T-cell (primary cell): ENCODE measurements at places on chromosomes 16 and 17.

DNA sequence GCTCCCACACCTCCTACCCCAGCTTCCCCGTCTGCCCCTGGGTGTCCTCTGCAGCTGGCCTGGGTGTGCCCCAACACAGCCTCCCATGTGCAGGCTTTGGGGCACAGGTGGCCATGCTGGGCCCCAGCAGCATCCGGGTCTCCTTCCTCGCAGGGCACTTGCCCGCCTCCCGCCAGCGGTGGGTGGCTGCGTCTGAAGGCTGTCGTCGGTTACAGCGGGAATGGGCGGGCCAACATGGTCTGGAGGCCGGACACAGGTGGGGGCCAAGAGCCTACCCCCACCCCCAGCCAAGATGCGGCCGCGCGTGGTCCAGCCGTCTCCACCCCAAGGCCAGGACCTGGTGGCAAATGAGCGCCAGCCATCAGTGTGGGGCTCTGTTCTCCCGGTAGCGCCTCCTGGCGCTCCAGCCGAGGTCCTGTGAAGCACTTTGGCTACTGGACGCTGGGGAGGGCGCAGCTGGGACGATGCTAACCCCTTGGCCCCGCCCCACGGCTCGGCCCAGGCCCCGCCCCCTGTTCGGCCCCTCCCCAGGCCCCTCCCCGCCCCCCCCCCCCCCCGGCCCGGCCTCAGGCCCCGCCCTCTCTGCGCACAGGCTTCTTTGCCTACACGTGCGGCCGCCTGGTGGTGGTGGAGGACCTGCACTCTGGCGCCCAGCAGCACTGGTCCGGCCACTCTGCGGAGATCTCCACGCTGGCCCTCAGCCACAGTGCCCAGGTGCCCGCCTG is 7.3 kb upstream of the RHOT2 start:
- DNase-seq = peak; percentile 59

DNA sequence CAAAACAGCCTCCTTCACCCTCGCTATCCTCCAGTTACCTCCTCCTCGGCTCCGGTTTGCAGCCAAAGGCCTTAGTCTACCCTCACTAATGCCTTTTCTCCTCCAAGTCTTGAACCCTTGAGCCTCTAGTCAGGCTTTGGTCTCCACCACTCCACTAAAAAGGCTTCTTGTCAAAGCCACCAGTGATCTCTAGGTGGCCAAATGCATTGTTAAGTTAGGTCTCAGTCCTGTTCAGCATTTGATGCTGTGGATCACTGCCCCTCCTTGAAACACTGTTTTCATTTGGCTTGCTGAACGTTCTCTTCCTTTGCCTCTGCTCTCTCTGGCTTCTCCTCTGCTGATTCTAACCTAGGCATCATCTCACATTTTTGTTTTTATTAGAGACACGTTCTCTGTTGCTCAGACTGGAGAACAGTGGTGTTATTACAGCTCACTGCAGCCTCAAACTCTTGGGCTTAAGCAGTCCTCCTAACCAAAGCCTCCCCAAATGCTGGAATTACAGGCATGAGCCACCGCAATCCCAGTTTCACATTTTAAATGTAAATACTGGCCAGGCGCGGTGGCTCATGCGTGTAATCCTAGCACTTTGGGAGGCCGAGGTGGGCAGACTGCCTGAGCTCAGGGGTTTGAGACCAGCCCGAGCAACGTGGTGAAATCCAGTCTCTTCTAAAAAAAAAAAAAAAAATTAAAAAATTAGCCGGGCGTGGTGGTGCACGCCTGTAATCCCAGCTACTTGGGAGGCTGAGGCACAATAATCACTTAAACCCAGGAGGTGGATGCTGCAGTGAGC is 1.1 kb downstream of the SGF29 start:
- DNase-seq = no peak

DNA sequence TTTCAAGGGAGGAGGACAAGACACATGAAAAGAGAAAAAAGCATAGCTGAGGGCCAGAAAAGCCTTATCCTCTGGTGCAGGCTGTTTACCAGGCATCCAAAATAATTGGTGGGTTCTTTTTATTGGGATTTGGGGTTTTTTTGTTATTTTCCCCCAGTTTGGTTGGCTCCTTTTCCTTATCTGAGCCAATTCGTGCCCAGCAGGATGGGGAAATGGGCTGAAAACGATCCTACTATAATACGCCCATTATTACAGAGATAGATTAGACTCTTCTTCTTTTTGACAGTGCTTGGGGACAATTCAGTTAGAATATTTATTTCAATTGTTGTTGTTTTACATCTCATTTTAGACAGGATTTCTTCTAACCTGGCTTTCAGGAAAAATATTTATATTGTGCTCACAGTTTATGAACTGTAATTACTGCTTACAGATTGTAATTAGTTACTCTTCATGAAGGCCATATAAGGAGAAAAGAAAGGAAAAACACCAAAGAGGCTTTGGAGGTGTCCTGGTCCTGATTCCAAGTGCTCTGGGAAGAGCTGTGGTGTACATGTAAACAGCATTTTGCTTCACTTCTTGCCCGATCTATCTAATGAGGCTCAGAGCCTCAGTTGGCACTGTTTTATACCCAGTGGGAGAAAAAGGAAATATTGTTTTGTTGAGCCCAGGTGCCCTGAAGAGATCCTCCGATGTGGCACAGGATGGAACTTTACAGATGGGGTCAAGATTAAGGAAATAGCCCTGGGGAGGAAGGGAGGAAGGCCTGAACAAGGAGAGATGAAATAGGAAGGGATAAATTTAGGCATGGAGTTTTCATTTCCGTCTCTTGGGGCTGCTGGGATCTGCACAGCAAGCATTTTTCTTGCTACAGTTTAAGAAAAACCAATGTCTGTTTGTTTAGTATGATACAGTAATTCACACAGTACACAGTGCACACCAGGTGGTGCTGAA is 611 bp upstream of the ANKRD40 start:
- DNase-seq = no peak

GRCh38 chr17:43832976-43833829 is at the start of gene MPP3:
Gene MPP3 (minus strand): TSS chr17:43833146. CDS start chr17:43831906, 1,240 bp downstream.
- peak; percentile 5 for DNase-seq

DNA sequence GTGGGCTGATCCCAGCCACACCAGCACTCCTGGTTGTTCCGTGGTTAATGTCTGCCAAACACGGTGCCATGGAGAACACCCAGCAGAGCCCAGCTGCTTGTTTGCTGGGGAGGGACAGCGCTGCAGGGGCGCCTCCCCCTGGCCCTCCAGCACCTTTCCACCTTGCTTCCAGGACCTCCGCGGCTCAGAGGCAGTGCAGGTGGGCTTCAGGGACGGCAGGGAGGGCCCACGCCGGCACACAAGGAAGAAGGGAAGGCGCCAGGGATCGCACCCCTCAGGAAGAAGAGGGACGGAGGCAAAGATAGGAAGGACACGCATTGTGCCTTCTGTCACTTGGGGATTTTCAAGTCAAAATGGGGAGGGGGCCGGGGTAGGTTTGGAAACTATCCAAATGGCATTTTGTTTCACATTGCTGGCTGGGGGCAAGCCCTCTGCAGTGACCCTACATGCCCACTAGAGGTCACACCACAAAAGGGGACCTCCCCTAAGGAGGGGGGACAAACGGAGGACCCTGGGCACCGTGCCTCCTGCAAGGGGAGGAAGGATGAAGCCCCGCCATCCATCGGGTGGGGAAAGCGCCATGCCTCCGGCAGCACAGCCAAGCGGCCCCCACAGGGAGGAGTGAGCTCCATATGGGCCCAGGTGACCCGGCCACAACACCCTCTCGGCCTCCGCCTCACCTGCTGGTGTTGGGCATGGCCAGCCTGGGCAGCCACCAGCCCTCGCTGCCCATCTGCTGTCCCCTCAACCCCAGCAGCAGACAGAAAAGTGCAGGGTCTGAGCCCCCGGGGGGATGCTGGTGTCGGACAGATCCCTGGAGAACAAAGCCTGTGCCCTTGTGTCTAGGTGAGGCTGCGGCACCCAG is 7.5 kb upstream of the C16orf95 start:
- DNase-seq = no peak

DNA sequence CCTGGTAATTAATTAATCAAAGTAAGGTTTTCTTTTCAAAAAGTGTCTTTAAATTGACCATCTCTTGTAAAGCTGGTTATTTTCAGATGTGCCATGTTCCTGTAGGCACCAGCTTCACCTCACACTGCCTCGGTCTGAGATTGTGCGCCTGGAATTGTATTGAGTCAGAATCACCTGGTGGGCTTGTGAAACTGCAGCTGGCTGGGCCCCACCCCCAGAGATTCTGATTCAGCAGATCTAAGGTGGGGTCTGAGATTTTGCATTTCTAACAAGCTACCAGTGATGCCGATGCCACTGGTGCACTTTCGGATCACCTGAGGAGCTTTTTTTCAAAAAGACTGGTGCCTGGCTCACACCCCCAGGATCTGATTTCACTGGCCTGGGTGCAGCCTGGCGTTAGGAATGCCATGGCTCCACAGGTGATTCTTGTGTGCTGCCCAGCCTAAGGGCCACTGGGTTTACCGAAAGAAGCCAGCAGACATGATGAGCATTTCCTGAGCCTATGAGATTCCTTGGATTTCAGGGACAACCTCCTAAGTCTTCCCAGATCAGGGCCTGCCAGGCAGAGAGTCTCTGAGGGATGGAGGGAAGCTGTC is 59.2 kb upstream of the TOB1 start:
- no peak for DNase-seq

GRCh38 chr16:4945560-4946502 is 8.9 kb upstream of the PPL start:
- no peak for DNase-seq

- DNase-seq = peak; percentile 84
Observed at GRCh38 chr17:45248132-45248957, 13.5 kb downstream of the SPATA32 start.

DNA sequence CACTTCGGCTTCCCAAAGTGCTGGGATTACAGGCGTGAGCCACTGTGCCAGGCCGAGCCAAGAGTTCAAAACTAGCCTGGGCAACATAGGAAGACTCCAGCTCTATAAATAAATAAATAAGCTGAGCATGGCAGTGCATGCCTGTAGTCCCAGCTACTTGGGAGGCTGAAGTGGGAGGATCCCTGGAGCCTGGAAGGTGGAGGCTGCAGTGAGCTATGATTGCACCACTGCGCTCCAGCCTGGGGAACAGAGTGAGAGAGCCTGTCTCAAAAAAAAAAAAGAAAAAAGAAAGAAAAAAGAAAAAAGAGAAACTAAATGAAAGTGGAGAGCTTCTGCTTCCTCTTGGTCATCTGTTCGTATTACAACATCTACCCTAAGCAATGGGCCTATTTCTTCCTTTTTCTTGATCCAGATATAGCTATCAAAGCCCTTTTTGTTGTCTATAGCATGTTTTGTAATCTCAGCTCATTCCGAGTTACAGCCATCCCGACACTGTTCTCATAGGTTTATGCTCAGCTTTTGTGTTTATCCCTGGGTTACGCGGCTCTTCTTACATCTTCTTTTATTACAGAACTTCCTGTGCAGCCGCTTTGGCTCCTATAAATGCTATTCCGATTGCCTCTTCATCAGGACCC is 14.1 kb upstream of the MAPK3 start:
- no peak for DNase-seq

DNA sequence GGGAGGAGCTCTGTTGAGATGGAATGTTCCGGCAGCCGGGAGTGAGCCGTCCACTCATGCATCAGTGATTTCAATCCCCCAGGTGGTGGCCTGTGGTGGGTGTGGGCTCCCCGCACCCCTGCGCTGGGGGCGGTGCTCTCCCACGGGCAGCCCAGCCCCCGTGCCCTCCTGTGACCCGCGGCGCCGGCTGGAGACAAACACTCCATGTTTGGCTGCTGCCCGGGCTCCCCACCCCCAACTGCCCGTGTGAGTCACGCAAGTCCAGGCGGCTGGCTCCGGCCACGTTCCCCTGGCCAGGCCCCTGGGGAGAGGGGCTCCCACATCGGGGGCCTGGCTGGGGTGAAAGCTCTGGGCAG is 29.4 kb downstream of the CACNA1H start:
- no peak for DNase-seq

- no peak for DNase-seq
Observed at GRCh38 chr16:59046335-59046734, 312.2 kb upstream of the GOT2 start.

DNA sequence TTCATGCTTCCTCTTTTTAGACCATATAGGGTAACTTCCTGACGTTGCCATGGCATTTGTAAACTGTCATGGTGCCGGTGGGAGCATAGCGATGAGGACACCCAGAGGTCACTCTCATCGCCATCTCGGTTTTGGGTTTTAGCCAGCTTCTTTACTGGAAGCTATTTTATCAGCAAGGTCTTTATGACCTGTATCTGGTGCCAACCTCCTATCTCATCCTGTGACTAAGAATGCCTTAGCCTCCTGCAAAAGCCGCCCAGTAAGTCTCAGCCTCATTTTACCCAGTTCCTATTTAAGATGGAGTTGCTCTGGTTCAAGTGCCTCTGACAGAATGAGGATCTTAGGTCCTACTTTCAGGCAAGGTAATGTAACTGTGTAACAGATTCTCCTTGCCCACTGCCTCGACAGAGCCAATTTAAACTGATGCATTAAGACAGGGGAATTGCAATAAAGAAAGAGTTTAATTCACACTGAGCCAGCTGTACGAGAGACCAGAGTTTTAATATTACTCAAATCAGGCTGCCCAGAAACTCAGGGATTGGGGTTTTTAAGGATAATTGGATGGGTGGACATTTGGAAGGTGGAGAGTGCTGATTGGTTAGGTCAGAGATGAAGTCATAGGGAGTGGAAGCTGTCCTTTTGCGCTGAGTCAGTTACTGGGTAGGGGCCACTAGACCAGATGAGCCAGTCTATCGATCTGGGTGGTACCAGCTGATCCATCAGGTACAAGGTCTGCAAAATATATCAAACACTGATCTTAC is 59.9 kb upstream of the ATF7IP2 start:
- DNase-seq = no peak

DNA sequence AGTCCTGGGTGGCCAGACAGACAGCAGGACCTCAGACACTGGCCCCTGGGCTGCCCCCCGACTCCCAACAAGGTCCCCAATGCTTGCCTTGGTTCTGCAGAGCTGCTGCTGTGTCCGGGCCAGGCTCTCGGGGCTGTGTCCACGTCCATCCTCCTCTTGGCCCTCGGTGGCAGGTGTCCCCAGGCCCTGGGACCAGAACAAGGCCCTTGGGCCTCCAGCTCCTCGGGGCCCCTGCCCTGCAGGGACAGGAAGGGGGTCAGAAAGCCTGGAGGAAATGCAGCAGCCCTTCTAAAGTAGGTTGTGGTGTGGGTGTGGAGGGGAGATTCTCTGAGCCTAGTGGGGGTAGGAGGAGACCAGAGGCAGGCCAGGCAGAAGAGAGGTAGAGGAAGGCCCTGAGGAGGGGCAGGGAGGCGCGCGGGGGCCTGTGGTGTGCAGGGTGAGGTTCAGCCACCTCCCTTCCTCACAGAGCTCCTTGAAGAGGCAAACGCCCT is 2.5 kb upstream of the AXIN1 start:
- peak; percentile 32 for DNase-seq

- DNase-seq = no peak
Observed at GRCh38 chr16:53061701-53062159, 6.9 kb downstream of the CHD9 start.
